Gastroesophageal sphincter (tissue), 4 donors: ENCODE measurements at places on chromosomes 3 and 15.

GRCh38 chr3:42117175-42118008 is 26.2 kb downstream of the TRAK1 start:
- ATAC-seq = peak; percentile 38

DNA sequence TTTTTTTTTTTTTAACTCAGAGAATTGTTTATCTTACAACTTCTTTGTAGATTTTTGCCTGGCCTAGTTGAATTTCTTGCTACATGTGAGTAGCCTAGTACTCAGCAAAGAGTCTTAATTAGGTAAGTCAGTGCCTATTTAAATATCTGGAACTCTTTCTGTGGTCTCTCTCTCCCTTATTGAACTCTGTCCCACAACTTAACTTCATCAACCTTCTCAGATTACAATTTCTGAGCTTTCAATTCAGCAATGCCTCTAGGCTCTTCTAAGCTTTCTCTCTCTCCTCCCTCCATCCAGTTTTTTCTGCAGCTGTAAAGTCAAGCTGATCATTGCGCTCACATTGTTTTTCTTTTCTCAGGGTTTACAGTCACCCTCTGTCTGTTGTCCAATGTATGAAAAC is 517.6 kb upstream of the ROBO1 start:
- no peak for ATAC-seq

DNA sequence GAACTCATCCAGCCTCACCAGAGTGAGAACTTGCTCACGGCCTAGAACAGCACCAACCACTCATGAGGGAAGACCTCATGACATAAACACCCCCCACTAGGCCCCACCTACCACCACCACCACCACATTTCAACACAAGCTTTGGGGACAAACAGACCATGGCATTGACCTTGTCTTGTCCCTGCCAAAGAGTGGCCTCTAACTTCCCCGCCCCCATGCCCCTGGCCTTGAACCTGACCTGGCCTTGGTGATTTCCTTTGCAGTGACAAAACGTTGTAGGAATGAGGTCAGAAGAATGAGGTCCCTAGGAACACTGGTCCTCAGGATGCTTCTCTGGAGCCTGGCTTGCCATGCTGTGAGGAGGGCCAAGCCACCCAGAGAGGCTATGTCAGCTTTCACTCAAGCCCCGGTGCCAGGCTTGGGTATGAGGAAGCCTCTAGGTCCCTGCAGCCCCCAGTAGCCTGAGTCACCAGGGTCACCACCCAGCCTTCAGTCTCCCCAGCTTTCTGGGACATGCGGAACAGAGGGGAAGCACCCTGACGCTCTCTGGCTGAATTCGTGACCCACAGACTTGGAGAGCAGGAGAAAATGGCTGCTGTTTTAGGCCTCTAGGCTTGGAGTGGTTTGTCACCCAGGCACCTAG is 57.9 kb downstream of the TPRA1 start:
- no peak for ATAC-seq

DNA sequence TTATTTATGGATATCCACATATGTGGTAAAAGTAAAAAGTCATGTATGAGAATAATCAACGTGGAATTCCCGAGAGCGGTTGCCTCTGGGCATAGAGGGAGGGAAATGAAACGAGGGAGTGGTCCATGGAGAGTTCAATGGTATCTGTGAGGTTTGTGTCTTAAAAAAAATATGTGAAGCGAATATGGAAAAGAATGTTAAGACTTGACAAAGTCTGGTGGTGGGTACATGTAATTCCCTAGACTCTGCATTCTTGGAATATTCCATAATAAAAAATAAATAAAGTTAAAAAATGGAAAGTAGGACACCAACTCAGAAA is 28.4 kb downstream of the FAM43A start:
- ATAC-seq = no peak

DNA sequence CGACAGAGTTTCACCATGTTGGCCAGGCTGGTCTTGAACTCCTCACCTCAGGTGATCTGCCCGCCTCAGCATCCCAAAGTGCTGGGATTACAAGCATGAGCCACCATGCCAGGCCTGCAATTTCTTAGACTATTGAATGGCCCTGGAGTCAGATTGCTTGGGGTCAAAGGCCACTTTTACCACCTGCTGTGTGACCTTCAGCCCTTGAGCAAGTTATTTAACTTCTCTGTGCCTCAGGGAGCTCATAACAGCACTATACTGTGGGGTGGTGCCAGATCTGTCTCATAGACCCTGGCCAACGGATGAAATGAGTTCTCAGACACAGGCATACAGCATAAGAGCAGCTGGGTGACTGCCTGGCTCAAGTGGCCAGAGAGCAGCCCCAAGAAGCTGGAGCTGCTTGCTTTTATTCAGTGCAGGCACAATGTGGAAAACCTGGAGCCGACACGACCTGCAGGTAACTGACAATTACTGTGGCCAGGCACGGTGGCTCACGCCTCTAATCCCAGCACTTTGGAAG is 44.9 kb upstream of the FURIN start:
- no peak for ATAC-seq

DNA sequence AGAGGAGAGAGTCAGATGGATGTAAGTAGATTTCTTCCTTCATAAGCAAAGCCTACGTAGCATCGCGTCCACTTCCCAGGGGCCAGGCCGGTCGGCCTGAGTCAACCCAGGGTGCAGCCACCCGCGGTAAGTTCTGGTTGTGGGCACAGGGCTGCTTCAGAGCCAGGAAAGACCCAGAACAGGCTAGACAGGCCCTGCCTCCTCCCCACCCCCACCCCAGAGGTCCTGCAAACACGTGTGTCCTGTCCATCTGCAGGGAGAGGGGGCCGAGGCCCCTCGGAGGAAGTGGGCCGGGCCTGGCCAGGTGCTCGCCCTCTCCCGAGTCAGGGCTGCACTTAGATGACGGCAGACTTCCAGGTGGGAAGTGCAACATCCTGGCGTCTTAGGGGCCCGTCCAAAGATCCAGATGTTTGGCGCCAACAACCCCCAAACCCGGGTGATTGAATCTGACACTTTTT is 100.8 kb upstream of the ALDH1A3 start:
- ATAC-seq = no peak

DNA sequence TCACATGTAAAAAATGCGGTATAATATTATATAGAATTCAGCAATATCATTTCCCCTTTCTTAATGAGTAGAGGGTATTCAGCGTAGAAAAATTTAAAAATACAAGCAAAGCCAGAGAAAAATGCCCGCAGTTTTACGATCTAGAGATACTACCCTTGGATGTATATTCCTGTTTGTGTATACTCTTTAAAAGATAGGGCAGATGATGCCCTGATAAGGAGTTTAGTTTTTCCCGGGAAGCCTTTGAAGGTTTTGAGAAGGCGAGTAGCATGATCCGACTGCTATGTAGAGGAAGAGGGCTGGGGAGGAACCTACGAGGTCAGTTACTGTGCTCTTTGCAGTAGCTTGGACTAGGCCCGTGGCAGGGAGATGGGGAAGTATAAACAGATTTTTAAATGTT is 1.2 kb downstream of the YEATS2 start:
- ATAC-seq = no peak

DNA sequence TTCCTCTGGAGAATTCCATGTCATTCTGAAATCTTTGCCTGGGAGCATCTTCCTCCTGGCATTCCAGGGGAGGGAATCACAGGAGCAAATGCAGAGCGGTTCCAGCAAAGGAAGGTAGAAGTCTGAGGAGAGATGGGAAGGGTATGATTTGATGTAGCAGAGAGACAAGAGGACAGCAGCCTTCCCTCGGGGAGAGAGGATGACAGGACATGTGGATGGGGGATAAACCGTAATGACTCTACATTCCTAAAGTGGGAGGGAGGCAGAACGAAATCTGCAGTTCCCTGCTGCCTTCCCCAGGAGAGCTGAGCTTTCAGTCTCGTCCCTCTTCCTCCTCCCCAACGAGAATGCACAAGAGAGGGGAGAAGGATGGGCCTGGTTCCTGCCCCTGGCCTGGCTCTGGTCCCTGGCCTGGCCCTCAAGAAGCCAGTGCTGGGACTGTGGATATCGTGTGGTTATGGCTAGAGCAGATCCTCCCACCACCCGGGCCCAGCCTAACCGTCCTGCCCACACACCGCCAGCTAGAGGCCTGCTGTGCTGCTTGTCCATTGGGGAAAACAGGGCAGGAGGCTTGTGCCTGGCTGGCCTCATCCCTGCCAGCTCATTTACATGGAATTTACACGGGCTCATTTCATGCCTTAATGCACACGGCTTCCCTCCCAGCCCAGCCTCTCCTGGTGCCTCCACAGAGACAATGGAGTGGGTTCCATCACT is 26.6 kb downstream of the SEMA7A start:
- no peak for ATAC-seq

GRCh38 chr3:12413721-12414255 is 70.5 kb upstream of the TSEN2 start:
- no peak for ATAC-seq

DNA sequence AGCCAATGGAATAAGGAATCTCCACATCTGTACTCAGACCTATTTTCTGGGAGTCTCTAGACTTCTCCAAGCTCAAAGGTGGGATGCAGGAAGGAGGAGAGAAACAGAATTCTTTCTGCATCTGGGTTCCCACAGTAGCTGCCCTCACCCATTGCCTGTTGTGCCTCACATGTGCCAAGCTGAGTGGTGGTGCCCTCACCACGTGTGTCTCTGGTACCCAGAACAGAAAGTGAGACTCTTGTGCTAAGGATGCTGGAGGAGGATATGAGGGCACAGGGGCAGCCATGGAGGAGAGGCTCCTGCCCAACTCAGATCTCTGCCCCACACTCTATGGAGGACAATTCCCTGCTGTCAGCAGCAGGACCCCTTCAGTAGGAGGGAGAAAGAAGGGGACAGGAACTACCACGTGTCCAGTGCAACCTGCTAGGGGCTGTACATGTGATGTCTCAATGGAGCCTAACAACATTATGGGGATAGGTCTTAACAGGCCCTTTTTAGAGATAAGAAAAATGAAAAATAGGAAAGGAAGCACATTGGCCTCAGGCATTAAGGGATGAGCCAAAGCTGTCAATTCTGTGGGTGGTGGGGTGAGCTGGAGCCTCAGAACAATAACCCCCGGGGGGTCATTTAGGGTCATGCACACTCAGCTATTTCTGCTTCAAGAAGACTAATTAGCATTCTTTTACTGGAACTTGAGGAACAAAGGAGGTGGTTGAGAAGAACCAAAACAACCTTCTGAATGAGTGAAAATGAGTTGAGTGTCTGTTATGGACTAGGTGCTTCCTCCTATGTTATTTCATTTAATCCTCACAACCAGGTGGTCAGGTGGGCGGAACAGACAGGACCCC is 16.3 kb upstream of the NOX5 start:
- no peak for ATAC-seq

DNA sequence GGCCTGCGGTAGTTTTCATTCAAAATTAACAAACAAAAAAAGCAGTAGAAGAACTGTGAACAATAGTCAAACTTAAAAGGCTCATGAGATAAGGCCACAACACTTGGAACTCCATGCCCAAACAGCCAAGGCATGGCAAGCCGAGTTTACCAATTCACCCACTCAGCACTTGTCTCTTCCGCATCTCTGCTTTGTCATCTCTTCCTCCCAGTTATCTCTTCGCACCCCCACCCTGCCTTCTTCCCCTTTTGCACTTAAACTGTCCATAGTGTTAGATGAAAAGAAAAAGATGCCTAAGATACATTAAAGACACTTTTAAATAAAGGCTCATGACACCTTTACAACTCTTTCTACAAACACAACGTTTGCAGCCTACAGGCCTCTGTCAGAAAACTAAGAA is 11.1 kb downstream of the TLE3 start:
- ATAC-seq = no peak

DNA sequence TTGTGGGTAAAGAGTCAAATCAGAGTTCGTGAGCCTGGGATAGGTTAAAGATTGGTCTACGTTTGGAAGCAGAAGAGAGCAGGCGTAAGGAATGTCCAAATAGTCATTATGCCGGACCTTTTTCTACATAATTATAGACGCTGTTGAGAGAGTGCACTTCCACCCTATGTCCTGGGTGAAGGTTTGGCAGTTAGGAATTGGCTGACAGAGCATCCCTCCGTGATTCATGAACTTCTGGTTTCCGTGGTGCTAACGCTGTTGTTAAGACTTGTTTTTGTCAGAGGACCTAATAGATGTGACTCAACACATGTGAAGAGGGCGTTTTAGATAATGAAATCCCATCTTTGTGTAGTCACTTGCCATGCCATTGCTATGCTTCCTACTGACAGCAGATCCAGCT is 1.1 kb downstream of the EAF1 start:
- ATAC-seq = peak; percentile 26

GRCh38 chr15:38271895-38272294 is 19.3 kb downstream of the SPRED1 start:
- no peak for ATAC-seq

GRCh38 chr3:190217081-190217480 is 96.4 kb upstream of the P3H2 start:
- no peak for ATAC-seq
